ENCODE measurements at places on chromosomes 6 and 20.
A peak's percentile ranks its signal among the peaks of the same experiment; 100 is the strongest.

DNA sequence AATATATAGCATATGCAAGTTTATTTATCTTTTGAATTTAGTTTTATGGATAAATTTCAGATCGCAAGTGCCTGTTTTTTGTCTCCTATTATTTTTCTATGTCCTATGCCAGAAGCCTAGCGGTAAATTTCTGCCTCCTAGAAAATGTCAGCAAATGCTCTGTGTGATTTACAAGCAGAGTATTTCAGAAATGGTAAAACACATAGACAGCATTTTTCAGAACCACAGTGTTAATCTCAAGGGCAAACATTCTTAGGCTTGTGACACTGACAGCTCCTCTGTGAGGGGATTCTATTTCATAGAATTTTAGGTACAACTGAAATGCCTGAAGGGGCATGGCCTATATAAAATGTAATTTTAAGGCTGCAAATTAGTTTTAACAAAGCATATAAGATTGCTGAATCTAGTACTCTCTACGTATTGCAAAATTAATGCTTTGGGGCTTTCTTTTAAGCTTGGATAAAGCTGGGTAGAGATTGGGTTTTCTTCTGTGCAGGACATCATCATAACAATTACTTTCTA lies 89.9 kb upstream of the PTCHD4 start:
- DNase-seq, result no peak

GRCh38 chr20:25239387-25240370 lies 8.2 kb upstream of the PYGB start:
- no peak for DNase-seq

- peak; percentile 16 for DNase-seq
These were observed 167.0 kb upstream of the SASH1 start for GRCh38 chr6:148175550-148176188.

GRCh38 chr6:85490516-85491248 lies 40.8 kb downstream of the NT5E start:
- DNase-seq, result peak; percentile 72

DNA sequence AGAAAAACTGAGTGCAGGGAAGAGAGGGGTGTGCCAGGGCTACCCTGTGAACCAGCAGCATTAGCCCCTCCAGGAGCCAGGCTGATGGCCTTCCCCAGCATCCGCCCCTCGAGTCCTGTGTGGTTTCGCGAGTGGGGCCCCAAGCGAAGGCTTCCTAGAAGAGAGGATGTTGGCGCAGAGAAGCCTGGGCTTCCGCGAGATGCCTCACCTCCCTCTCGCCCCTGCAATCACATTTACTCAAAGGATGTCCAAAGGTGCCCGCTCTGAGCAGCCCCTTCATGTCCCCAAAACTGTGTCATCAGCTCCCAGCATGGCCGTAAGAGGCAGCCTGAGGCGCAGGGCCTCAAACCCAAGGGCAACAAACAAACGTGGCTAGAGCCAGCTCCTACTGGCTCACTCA lies 111.7 kb downstream of the PREX1 start:
- no peak for DNase-seq

Data from HT1080 (cell line).